Right atrium auricular region (tissue), 2 donors: ENCODE measurements at places on chromosomes 4 and X. TPM values are rescaled to one million over a fixed set of nuclear protein-coding genes. Genes with fewer than 3 reads are reported as not detected.

DNA sequence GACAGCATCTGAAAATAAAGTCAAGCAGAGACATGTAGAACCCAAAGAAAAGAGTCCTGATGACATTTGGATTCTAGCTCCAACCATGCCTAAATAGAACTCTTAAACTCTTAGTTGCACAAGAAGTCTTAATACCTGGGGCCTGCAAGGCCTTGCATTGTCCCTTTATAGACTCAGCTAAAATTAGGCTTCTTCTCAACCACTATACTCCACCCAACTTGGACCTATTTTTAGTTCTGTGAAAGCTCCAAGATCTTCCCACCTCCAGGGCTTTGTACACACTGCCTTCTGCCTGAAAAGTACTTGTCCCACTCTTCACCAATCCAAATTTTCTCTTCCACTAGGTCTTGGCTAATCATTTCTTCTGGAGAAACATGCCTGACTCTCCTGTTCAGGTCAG is 36.5 kb downstream of the PLK4 start:
- H3K36me3 ChIP-seq: peaks cover 15% of the 10 kb centered on the region
- no peaks in the 10 kb centered on the region for H3K27me3 ChIP-seq
- no peaks in the 10 kb centered on the region for H3K4me1 ChIP-seq
- no peak for DNase-seq
- H3K27ac ChIP-seq: no peak overlapping the region

- no peaks in the 10 kb centered on the region for H3K36me3 ChIP-seq
- no peak overlapping the region for H3K4me3 ChIP-seq
- no peaks in the 10 kb centered on the region for H3K27me3 ChIP-seq
These were observed 73.9 kb downstream of the HTRA3 start for GRCh38 chr4:8343262-8343966.

GRCh38 chr4:79958466-79959264 is 114.4 kb downstream of the ANTXR2 start:
- DNase-seq: no peak
- H3K27me3 ChIP-seq: no peaks in the 10 kb centered on the region
- H3K27ac ChIP-seq: no peak overlapping the region
- no peaks in the 10 kb centered on the region for H3K4me1 ChIP-seq
- H3K36me3 ChIP-seq: no peaks in the 10 kb centered on the region

DNA sequence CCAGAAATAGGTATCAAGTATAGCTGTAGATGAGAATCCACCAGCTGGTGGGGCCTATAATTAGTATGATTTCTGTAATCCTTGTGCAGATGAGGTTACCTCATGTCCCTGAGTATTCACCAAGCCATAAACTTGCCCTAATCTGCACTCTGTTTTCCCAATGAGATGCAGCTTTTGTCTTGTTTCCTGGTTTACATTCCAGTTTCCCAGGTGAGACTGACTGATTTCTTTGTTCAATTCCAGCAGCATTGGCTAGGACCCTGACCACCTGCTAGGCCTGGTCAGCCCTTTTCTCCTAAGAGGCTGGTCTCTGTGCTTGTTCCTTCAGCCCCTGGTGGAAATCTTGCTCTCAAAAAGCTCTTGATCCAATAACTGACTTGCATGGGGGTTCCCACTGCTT is 44.6 kb downstream of the GABRB1 start:
- DNase-seq: no peak
- H3K27me3 ChIP-seq: no peaks in the 10 kb centered on the region
- H3K27ac ChIP-seq: no peak overlapping the region
- no peaks in the 10 kb centered on the region for H3K4me1 ChIP-seq
- no peaks in the 10 kb centered on the region for H3K36me3 ChIP-seq

DNA sequence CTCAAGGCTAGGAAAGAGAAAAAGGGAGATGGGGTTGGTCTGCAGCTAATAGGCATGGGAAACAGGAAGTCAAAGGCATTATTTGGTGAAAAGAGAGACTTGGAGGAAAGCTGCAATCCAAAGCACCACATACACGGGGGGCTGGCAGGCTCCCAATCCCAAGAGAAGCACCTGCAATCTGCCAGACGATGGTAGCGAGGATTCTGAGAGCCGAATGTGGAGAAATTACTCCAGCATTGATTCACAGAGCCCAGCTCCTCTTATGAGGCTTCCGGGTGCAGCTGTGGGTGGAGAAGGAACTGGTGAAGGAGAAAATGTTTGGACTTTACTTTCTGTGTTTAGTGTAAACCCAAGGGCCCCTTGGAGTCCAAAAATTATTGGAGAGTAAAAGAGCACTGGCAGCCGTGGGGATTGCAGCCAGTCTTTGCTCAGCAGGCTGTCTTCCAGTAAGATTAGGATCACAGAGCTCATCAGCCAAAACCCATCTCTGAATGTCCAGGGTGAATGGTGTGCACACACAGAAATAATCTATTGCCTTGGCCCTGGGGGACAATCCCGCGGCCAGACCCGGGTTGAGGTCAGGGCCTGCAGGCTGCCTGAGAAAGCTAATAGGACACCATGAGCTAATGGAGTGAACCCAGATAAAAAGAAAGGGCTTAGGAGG is 197.6 kb downstream of the KIT start:
- H3K36me3 ChIP-seq: no peaks in the 10 kb centered on the region
- no peaks in the 10 kb centered on the region for H3K27me3 ChIP-seq
- no peak for DNase-seq
- no peaks in the 10 kb centered on the region for H3K4me1 ChIP-seq
- no peak overlapping the region for H3K4me3 ChIP-seq
- H3K27ac ChIP-seq: no peak overlapping the region

DNA sequence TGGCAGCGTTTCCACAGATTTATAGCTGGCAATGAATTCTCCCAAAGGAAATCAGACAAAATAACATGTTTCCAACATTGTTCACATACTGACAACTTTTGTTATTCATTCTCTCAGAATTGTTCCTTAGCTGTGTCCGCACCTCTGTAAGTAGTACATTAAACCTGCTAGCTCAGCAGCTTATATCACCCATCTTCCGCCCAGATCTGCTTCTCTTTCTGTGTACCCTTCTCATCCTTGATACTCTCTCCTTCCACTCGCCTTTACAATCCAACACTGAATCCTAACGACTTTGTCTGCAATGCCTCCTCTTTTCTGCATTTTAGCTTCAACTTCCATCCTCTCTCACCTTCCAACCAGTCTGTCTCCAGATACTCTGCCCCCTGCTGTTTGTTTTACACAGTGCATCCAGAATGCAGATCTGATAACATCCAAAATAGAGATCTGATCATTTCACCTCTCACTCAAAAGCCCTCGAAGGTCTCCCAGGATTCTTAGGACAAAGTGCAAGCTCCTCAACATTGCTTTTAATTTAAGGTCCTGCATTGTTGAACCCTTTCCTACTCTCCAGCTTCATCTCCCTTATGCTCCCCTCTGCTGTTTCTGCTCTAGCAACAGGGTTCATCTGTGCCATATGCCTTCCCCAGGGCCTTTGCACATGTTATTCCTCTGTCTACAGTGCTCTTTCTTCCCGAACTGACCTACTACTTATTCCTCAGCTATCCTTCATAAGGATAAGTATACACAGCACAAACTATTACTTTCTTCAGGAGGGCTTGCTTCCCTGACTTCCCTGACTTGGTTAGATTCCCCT is 67.3 kb upstream of the VBP1 start:
- H3K36me3 ChIP-seq: no peaks in the 10 kb centered on the region
- no peak for DNase-seq
- no peak overlapping the region for H3K4me3 ChIP-seq
- H3K27me3 ChIP-seq: no peaks in the 10 kb centered on the region
- no peak overlapping the region for H3K27ac ChIP-seq
- H3K4me1 ChIP-seq: no peaks in the 10 kb centered on the region

DNA sequence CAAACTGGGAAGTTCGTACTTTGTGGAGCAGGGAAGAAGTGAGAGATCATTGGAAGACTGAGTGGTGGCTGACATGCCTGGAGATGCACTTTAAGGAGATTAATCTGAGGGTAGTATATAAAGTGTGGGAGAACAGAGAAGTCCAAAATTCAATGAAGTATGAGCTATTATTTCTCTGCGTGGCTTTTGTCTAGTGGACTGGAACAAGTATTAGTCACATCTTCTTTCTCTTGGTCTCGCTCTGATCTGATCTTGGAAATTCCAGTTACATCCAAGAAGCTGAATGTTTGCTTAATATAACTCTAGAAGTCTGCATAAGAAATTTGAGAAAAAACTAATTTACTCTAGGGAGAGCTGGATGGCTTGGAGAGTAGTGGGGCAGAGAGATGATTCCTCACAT is 64.8 kb upstream of the NR0B1 start:
- no peaks in the 10 kb centered on the region for H3K4me1 ChIP-seq
- H3K27me3 ChIP-seq: no peaks in the 10 kb centered on the region
- DNase-seq: no peak
- H3K27ac ChIP-seq: no peak overlapping the region
- no peak overlapping the region for H3K4me3 ChIP-seq
- H3K36me3 ChIP-seq: no peaks in the 10 kb centered on the region

DNA sequence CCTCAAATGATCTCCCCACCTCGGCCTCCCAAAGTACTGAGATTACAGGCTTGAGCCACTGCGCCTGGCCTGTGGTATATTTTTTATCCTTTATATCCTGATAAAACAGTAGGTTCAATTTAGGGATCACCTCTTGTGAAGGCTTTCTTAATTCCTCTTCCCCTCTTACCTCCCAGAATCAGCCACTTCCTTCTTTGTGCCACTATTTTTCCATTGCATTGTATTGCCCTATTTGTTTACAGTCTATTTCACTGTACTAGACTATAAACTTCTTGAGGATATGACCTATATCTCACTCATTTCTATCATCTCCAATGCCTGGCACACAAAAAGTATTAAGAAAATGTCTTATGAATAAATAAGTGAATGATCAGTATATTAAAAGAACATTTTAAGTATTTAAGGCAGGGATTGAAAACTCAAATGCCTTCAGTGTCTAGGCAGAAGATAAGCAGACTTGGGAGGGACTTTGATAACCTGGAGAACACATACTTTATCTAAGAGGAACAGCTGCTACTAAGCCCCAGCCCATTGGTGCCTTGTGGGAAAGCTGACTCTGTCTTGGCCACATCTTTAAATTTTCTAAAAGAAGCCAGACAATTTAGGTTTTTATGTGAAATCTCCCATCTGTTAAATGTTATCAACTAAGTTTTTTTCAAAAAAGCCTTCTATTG is 82.3 kb upstream of the OGT start:
- H3K27me3 ChIP-seq: no peaks in the 10 kb centered on the region
- H3K36me3 ChIP-seq: peaks cover 1% of the 10 kb centered on the region
- H3K4me1 ChIP-seq: no peaks in the 10 kb centered on the region

GRCh38 chr4:173357939-173358338 is 12.8 kb upstream of the SAP30 start:
- H3K4me1 ChIP-seq: no peaks in the 10 kb centered on the region
- H3K27ac ChIP-seq: no peak overlapping the region
- no peaks in the 10 kb centered on the region for H3K27me3 ChIP-seq
- no peaks in the 10 kb centered on the region for H3K36me3 ChIP-seq
- no peak for DNase-seq

GRCh38 chrX:99705701-99706100 is 704.4 kb downstream of the PCDH19 start:
- no peaks in the 10 kb centered on the region for H3K4me1 ChIP-seq
- H3K27me3 ChIP-seq: no peaks in the 10 kb centered on the region
- H3K36me3 ChIP-seq: no peaks in the 10 kb centered on the region
- no peak overlapping the region for H3K27ac ChIP-seq

- no peaks in the 10 kb centered on the region for H3K36me3 ChIP-seq
- H3K4me3 ChIP-seq: no peak overlapping the region
- H3K27ac ChIP-seq: no peak overlapping the region
These were observed 1495.5 kb upstream of the ADGRL3 start for GRCh38 chr4:59704616-59705015.

DNA sequence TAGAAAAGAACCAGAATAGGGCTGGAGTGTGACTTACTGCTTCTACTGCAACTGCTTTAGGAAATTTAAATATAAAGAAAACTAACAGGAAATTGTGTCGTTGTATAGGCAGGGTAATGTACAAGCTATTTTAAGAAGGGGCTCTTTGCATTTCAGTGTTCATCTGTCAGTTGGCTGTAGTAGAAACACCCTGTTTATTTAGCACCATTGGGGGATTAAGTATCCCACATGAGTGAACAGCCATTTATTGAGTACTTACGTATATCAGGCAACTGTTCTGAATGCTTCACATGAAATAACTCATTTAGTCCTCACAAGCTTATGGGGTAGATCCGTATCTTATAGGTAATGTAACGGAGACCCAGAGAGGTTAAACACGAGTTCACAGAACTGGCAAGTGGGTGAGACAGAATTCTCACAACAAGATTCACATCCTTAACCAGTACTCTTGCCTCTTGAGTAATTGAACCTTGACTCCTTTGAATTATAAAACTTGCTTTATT is 23.9 kb downstream of the STIM2 start:
- no peak overlapping the region for H3K27ac ChIP-seq
- no peaks in the 10 kb centered on the region for H3K36me3 ChIP-seq
- H3K27me3 ChIP-seq: no peaks in the 10 kb centered on the region
- no peak for DNase-seq
- H3K4me3 ChIP-seq: no peak overlapping the region
- H3K4me1 ChIP-seq: no peaks in the 10 kb centered on the region

The BGN gene
- 141 TPM for total RNA-seq

The CITED1 gene
- total RNA-seq: 0.51 TPM

The ERCC6L gene
- total RNA-seq: not detected

The KIF4A gene
- 0.08 TPM for total RNA-seq

The DCHS2 gene
- total RNA-seq: 0.04 TPM

The CNKSR2 gene
- not detected for total RNA-seq

The GPR82 gene
- total RNA-seq: not detected

The PNPLA4 gene
- total RNA-seq: 52.6 TPM
